ENCODE measurements at places on chromosomes 3 and 15.

DNA sequence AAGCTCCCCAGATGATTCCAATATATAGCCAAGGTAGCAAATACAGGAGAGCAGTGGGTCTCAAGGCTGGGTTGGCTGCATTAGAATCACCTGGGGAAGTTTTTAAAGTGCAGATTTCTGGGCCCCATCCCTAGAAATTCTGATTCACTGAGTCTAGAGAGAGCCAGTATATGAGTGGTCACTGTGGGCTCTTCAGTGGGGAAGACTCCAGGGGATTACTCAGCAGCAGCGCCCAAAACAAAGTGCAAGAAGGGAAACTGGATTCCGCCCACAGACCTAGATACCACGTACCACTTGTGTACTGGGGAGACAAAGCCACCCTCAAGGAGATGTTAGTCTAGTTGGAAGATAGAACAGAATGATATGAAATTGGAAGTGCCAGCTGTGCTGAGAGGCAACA lies 40.0 kb downstream of the NME9 start:
- DNase-seq, result no peak

DNA sequence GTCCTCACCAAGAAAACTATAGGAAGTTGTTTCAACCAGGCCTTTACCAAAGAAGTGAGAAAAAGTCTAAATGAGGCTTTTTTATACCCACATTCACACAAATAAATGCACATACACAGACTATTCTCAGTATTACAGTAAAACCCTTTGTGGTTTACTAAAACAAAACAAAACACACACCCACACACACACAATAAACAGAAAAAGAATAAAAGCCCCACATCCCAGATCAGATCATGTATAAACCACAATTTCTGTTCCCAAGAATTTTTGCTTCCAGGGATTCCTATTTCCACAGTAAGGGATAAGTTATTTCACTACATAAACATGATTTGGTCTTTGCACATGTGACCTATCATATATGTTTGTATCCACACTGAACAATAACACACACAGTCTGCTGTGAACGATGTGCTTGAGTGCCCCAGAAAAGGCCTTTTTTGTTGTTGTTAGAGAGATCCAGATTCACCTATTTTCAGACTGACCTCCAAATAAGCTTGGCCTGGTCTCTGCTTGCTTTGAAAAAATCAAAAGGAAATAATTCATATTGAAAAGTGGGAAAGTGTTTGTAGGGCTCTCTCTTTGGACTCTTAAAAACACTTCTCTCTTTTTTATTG lies 283.4 kb upstream of the ATP11B start:
- DNase-seq, result no peak

DNA sequence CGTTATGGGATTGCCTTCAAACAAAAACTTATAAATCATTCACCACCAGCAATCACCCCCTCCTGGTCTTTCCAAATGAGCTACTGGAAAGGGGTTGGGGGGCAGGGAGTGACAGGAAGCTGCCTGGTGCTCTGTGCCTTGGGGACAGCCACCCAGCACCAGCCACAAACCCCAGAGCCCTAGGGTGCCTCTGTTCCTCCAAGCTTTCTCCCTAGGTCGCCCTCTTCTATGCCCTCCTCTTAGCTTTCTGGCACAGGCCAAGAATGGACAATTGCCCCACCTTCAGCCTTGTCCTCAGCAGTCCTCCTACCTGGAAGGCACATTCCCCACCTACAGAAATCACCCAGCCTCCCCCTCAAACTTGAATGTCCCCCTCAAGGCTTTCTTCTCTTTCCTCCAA lies 3.3 kb downstream of the OXTR start:
- DNase-seq, result no peak

DNA sequence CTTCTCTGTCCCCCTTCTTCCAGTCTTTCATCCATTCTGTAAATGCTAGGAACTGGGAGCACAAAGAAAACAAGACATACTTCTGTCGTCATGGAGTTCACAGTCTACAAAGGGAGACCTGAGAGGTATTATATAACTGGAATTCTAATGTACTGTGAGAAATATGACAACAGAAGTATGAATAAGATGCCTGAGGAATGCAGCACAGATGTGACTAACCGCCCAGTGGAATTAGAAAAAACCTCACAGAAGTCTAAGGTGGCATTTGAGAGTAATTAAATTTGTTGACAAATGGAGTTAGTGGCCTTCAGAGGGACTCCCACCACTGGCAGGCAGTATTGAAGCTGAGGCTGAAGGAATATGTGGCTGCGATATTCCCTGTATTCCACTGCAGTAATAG lies 168.5 kb upstream of the FAM3D start:
- no peak for DNase-seq

- no peak for DNase-seq
Measured at GRCh38 chr3:145176907-145177306, 984.1 kb downstream of the PLOD2 start.

DNA sequence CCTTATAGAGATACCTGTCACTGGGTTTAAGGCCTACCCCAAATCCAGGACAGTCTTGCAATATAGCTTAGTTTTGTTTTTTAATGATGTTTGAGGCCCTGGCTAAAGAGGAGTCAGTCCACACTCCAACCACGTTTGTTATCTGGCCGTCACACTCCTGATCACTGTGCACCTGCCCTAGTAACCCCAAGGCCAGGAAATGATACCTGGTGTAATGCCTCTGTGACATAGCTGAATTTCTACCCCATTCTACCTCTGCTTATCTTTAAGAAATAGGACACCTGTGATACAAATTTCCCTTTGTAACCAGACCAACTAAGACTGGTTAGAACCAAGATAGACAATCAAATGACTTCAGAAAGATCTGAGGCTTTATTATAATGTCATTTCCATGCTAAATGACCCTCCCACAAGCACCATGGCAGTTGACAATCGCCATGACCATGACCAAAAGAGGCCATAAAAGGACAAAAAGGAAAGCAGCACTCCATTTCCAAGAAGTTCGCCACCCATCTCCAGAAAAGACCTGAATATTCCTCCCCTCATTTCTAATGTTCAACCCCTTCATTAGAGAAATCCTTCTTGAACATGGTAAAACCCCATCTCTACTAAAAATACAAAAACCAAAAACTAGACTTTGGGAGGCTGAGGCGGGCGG lies 4.8 kb upstream of the RTP3 start:
- DNase-seq, result no peak

- DNase-seq, result peak; percentile 78
Measured at GRCh38 chr15:26891448-26892181, 24.8 kb downstream of the GABRA5 start.

GRCh38 chr3:114904633-114905032 lies 242.5 kb downstream of the ZBTB20 start:
- no peak for DNase-seq

- no peak for DNase-seq
Measured at GRCh38 chr15:74642734-74643664, 27.4 kb downstream of the CLK3 start.

- DNase-seq, result no peak
Measured at GRCh38 chr3:47193871-47194859, 30.3 kb upstream of the SETD2 start.

DNA sequence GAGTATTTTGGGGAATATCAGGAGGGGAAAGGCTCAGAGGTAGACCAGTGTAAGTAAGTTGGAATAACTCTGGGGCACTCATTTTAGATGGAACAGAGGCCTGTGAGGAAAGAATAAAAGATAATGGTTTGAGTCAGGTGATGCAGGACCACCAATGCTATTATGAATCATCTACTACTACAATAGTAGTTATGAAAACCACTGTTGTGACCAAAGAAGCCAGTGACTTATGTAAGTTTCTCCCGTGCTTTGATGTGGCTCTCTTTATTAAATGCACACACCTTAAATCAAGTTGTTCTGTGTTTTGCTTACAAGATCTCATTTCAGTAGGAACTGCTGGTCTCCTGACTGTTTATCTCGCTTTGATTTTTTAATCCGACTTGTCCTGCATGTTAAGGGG lies 13.1 kb upstream of the GUCA1C start:
- DNase-seq, result no peak

DNA sequence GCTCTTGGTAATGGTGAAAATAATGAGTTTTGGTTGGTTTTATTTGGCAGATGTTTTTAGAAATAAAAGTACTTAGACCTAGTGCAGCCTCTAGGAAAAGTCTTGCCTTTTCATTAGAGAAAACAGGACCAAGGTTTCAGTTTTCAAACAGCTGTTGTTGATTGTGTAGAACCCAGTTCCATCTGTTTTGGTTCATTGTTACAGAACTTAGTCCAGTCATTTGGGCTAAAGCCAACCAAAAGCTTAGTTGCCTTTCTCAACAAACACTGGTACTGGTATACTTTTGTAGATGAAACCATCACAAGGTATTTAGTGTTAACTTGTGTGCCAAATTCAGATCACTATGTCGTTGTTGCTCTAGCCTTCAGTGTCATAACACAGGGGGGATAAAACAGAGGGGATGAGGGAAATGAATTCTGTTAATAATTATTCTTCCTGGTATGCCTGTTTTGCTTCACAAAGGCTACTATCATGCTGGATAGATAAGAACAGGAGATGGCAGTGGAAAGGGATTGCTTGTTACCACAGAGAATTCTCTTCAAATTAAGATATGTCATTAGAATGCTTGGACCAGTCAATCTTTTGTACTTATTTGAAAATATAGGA lies 12.6 kb upstream of the APH1B start:
- no peak for DNase-seq

GRCh38 chr3:53195602-53196574 lies 34.9 kb downstream of the PRKCD start:
- peak; percentile 66 for DNase-seq

- DNase-seq, result no peak
Measured at GRCh38 chr15:94205366-94205765, 26.0 kb upstream of the MCTP2 start.

DNA sequence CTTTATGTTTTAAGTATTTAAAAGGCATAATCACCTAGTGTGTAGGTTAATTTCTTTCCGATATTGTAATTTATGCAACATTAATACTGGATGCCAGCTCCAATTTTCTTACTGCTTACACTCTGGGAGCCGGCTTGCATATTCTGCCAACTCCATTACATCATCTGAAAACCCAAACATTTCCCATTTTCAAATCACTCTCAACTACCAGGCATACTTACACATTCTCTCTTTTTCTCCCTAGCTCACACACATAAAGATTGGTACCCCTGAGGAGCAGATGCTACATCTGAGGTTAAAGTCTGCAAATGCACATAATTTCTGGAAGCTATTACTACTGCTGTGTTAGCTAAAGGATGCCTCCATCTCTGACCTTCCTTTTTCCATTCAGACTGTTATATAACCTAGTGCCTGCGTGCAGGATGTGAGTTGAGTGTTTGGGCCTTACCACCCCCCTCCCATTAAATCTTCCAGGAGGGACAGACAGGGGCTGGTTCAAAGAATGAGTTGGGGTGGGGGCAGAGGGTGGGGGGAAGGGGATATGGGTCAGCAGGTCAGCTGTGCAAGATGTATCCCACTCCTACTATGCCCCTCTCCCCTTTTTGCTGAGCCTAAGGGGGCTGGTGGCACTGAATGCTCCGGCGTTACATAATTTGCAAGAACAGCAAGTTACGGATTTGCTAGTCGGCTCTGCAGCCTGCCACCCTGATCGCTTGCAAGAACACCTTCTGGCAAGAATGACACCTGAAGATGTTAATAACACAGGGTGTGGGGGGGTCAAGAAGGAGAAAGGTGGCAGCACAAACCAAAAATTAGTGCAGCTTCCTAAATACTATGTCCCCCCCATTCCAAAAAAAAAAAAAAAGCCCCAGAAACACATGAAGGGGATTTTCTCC lies 2.5 kb downstream of the RORA start:
- no peak for DNase-seq

GRCh38 chr15:70584838-70585706 lies 178.3 kb downstream of the UACA start:
- DNase-seq, result no peak

DNA sequence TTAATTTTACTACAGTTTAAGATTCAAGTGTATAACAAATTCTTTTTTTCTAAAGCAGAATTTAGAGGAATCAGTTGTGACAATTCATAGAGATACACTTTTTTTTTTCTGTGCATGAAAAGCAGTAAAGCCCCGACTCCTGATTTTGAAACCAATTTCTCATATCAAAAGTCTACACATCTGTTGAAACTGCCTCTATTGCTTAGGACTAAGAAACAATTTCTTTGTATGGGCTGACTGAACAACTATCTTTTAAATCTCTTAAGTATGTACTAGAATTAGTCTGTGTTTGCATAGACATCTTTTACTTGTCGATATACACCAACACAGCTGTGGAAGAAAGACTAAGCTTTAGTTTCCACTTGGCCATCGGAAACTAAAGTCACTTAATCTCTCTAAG lies 127.6 kb downstream of the MEIS2 start:
- no peak for DNase-seq

- DNase-seq, result no peak
Measured at GRCh38 chr3:102471001-102471400, 36.2 kb downstream of the ZPLD1 start.

GRCh38 chr3:111269777-111270176 lies 198.2 kb downstream of the NECTIN3 start:
- DNase-seq, result no peak

GRCh38 chr3:11367143-11367693 lies 95.0 kb downstream of the ATG7 start:
- peak; percentile 58 for DNase-seq

- no peak for DNase-seq
Measured at GRCh38 chr3:13236557-13237173, 163.4 kb upstream of the IQSEC1 start.

- no peak for DNase-seq
Measured at GRCh38 chr15:39427705-39428104, 153.2 kb upstream of the THBS1 start.

DNA sequence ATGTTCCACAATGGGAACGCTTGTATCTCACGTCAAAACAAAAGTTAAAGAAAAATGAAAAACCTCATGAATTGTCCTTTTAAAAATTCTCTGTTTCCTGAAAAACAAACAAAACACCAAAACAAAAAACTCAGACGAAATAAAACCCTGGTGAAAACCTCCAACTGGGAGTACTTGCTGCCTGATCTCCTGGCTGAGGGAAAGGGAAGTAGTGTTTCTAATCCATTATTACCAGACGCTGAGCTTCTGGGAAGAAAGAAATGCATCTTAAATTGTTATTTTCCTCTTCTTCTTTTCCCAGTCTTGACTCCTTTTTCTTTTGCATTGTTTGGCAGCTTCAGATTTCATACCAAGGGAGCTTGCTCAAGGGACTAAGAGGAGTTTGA lies 243.2 kb upstream of the RGMA start:
- peak; percentile 19 for DNase-seq

DNA sequence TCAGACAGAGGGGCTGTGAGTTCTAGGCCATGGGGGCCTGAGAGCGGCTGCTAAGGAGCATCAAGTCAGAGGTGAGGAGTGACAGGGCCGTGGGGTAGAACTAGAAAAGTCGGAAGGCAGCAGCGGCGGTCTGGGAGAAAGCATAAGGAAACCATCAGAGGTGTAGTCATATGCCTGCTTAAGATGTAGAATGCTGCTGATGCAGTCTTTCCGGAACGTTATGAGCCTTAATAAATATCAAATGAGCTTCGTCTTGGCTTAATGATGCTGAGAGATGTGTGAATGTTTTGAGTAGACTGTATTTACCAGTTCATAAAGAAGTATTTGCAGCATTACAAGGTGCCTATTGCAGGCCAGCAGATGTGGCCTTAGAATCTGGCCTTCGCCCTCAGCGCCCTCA lies 15.2 kb downstream of the ATG7 start:
- DNase-seq, result no peak

GRCh38 chr3:21049334-21050062 lies 701.5 kb downstream of the ZNF385D start:
- no peak for DNase-seq

- no peak for DNase-seq
Measured at GRCh38 chr15:34332553-34333120, 4.9 kb downstream of the SLC12A6 start.

- no peak for DNase-seq
Measured at GRCh38 chr15:26311710-26312236, 448.6 kb upstream of the ATP10A start.

All from hindlimb muscle (tissue), 1 donor.